IPS DF 6.9 (cell line): ENCODE measurements at places on chromosomes 6 and 20.

DNA sequence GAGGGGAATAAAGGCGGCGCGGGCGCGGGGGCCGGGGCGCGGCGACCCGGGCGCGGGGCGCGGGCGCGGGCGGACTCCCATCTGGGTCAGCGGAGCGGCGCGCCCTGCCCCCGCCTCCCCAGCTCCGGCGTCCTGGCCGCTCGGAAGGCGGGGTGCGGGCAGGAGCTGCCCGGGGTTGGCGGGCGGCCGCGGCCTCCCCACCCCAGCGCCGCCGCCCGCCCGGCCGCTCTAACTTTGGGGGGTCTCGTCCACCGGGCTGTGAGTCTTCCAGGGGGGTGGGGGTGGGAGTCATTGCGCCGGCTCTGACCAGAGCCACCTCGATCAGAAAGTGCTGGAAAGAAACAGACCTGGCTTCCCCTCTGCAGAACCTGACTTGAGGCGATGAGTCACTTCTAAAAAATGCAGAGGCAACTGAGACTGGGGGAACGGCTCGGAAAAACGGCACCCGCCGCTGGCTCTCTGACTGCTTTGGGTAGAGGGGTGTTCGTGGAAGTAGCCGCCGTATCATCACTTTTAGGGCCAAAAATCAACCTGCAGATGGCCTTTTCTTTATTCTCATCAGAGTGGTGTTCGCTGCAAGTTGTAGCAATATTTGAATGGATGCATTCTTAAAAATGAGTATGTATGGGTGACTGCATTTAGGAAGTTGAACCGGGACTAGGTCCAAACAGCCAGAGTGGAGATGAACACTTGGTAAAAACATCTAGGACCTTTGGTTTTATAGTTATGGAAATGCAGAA is 667 bp downstream of the CAP2 start:
- H3K4me1 ChIP-seq, result no peaks in the 10 kb centered on the region
- H3K36me3 ChIP-seq, result no peaks in the 10 kb centered on the region
- H3K27ac ChIP-seq, result no peak overlapping the region
- H3K4me3 ChIP-seq, result peak overlapping the region; percentile 66; the same call in 1 of the 2 replicates
- peaks cover 2% of the 10 kb centered on the region; the same call in 1 of the 2 replicates for H3K27me3 ChIP-seq
- DNase-seq, result peak; percentile 48

DNA sequence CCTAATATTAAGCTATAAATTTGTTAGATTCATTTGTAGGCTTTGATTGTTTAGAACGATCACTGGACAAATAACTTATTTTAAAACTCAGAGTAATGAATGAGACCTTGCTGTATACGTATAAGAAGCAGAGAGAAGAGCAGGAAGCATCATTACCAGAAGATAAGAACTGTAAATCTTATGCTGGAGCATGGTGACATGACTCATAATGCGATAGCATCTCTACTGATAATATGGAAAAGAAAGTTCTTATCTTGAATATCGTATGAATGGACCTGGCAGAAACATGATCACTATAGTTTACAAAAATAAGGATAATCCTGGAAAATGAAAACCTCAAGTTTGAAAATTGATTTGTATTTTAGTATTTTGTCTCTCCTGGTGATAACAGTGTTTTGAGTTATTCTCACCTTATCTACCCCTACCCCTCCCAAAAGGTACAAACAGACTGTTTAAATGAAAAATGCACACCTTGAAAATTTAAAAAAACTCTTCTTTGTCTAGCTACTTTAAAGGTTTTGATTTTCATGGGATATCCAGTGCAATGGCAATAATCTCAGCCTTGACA is 2.0 kb upstream of the ZSCAN26 start:
- H3K4me1 ChIP-seq, result no peaks in the 10 kb centered on the region
- H3K27ac ChIP-seq, result no peak overlapping the region
- H3K27me3 ChIP-seq, result no peaks in the 10 kb centered on the region
- DNase-seq, result no peak

DNA sequence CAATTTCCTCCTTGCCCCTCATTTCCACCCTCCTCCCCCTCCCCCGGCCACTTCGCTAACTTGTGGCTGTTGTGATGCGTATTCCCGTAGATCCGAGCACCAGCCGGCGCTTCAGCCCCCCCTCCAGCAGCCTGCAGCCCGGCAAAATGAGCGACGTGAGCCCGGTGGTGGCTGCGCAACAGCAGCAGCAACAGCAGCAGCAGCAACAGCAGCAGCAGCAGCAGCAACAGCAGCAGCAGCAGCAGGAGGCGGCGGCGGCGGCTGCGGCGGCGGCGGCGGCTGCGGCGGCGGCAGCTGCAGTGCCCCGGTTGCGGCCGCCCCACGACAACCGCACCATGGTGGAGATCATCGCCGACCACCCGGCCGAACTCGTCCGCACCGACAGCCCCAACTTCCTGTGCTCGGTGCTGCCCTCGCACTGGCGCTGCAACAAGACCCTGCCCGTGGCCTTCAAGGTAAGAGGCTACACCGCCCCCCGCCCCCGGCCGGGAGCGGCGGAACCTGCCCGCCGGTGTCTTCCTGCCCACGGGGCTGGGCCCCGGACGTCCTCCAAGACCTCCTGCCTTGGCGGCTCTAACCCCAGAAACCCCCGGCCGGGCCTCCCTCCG is 44.9 kb upstream of the SUPT3H start:
- H3K36me3 ChIP-seq, result no peaks in the 10 kb centered on the region
- no peak overlapping the region for H3K27ac ChIP-seq
- H3K4me1 ChIP-seq, result peaks cover 3% of the 10 kb centered on the region; the same call in 1 of the 2 replicates
- peaks cover 26% of the 10 kb centered on the region for H3K27me3 ChIP-seq

- H3K4me3 ChIP-seq, result no peak overlapping the region
- H3K4me1 ChIP-seq, result no peaks in the 10 kb centered on the region
- no peaks in the 10 kb centered on the region for H3K27me3 ChIP-seq
- H3K27ac ChIP-seq, result no peak overlapping the region
- H3K36me3 ChIP-seq, result no peaks in the 10 kb centered on the region
Observed at GRCh38 chr6:147578883-147579282, 70.4 kb downstream of the SAMD5 start.

- DNase-seq, result no peak
- H3K4me3 ChIP-seq, result peak within 1 kb of the TSS; percentile 62; the same call in 1 of the 2 replicates
- no peaks in the 10 kb centered on the region for H3K36me3 ChIP-seq
- no peak within 1 kb of the TSS for H3K27ac ChIP-seq
- H3K4me1 ChIP-seq, result peaks cover 10% of the 10 kb centered on the region
Observed at GRCh38 chr20:63830841-63831588, at the start of gene ZBTB46. ZBTB46 (minus strand) TSS chr20:63831264; CDS start chr20:63790757, 40,507 bp downstream.

DNA sequence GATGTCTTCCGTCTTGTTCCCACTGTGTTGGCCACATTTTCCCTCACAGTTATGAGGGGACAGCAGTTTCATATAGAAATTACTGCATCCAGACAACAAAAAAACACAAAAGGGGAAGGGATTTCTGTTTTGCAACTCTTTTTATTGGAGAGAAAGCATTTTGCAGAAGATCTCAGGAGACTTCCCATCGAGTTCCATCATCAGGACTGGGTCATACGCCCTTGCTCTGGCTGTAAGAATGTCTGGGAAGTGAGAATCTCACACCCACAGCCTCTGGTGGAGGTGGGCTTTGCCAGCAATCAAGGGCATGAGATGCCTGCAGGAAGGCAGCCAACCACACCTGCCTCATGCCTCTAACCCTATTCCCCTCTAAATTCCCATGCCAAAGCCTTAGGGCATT is 5.8 kb upstream of the IGF2R start:
- DNase-seq, result no peak
- H3K4me3 ChIP-seq, result no peak overlapping the region
- H3K36me3 ChIP-seq, result no peaks in the 10 kb centered on the region
- H3K4me1 ChIP-seq, result no peaks in the 10 kb centered on the region
- H3K27ac ChIP-seq, result no peak overlapping the region

GRCh38 chr6:166379800-166380199 is 2.9 kb downstream of the MPC1 start:
- H3K27ac ChIP-seq, result no peak overlapping the region
- peaks cover 2% of the 10 kb centered on the region; the same call in 1 of the 2 replicates for H3K4me1 ChIP-seq
- H3K27me3 ChIP-seq, result no peaks in the 10 kb centered on the region
- DNase-seq, result no peak

DNA sequence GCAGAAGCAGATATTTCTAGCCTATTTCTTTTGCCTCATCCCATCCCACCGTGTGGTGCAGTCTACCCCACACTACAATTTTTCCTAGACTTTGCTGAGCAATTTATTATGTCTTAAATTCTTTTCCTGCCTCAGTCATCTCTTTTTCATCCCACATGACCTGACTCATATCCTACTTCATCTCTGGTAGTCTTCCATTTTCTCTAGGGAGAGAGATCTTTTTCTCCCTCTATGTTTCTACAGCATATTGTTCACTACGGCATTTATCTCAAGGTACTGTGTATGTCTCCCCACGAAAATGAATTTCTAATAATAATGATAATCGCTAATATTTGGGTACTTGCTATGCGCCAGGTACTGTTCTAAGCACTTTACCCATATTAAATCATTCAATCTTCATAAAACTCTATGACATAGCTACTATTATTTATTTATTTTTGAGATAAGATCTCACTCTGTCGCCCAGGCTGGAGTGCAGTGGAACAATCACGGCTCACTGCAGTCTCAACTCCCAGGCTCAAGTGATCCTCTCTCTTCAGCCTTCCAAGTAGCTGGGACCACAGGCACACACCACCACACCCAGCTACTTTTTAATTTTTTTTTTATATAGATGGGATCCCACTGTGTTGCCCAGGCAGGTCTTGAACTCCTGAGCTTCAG is 15.6 kb downstream of the PDSS2 start:
- H3K4me3 ChIP-seq, result no peak overlapping the region
- H3K36me3 ChIP-seq, result no peaks in the 10 kb centered on the region
- no peaks in the 10 kb centered on the region for H3K4me1 ChIP-seq
- no peaks in the 10 kb centered on the region for H3K27me3 ChIP-seq
- H3K27ac ChIP-seq, result no peak overlapping the region

DNA sequence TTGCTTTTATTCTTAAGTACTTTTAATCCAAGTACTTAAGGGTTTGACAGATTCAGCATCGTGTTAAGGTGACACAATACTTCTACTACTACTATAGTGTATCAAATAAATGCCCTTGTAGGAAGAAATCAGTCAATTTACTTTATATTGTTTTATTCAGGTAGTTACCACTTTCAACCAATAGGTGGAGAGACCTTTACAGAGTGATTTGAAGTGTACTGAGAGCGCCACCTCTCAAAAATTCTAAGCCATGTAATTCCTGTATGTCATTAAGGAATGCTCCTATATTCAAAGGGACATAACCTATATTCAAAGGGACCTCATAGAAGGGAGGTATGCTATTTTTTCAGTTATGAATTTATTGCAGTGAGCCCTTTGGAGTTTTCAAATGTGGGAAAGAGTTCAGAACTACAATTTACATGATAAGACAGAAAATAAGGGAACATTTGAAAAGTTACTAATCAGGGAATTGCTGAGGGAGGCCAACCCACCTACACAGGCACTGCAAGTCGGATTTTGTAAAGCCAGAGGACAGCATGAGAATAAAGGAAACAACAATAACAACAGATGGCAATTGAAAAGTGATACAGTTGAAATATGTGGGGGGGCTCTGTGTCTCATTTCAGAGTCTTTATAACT is 955.6 kb downstream of the TBC1D32 start:
- H3K27me3 ChIP-seq, result no peaks in the 10 kb centered on the region
- no peak overlapping the region for H3K4me3 ChIP-seq
- no peak overlapping the region for H3K27ac ChIP-seq
- no peaks in the 10 kb centered on the region for H3K4me1 ChIP-seq

- H3K27me3 ChIP-seq, result no peaks in the 10 kb centered on the region
- peaks cover 6% of the 10 kb centered on the region; the same call in 1 of the 2 replicates for H3K4me1 ChIP-seq
- DNase-seq, result no peak
- H3K4me3 ChIP-seq, result no peak overlapping the region
Observed at GRCh38 chr6:132132422-132132821, 181.2 kb upstream of the CCN2 start.

- H3K4me1 ChIP-seq, result no peaks in the 10 kb centered on the region
- H3K4me3 ChIP-seq, result no peak overlapping the region
- no peaks in the 10 kb centered on the region for H3K27me3 ChIP-seq
- no peak overlapping the region for H3K27ac ChIP-seq
Observed at GRCh38 chr20:38308047-38308438, 4.1 kb downstream of the BPI start.

DNA sequence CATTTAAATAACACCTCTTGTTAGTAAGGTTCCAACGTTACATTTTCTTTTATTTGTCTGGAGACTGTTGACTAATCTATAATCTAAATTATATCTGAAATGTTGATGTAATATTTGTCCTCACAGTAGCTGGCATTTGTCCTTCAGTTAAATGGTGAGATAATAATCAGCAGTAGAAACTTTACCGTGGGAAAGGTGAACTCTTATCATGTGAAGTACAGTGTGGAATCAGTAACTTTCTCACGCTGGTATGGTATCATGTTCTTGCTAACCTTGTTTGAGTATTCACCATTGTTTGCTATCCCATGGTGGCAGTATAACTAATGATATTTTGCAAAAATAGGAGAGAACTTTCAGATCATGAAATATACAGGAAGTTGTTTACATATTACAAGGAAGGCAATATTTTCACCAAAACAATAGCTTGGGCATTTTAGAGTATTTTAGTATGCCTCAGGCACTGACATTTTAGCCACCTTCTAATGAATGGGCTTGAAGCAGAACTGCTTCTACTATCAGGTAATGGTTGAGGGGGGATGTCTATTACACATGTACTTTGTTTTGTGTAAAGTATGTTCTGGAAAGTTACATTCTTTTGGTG is 4.8 kb downstream of the GMNN start:
- H3K27ac ChIP-seq, result no peak overlapping the region
- peaks cover 5% of the 10 kb centered on the region; the same call in 1 of the 2 replicates for H3K36me3 ChIP-seq
- no peak for DNase-seq
- peaks cover 3% of the 10 kb centered on the region; the same call in 1 of the 2 replicates for H3K4me1 ChIP-seq

- DNase-seq, result no peak
- no peaks in the 10 kb centered on the region for H3K36me3 ChIP-seq
- no peak overlapping the region for H3K27ac ChIP-seq
- H3K4me3 ChIP-seq, result no peak overlapping the region
- H3K27me3 ChIP-seq, result no peaks in the 10 kb centered on the region
Observed at GRCh38 chr6:9499709-9500108, 915.2 kb downstream of the TFAP2A start.

DNA sequence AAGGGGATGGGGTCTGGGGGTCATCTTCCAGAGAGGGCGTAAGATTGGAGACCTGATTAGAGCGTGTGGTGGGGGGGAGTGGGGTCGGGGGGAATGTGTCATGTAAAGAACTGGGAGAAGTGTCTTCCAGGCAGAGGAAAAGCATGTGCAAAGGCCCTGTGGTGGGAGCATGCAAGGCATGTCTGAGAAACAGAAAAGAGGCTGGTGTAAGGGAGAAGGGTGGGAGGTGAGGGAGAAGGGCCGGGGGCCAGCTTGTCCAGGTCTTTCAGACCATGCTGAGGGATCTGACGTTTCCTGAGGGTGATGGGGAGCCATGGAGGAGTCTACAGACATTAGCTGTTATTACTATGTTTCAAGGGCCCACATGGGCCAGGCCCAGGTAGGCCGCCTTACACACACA is 30.4 kb upstream of the FKBP1A start:
- H3K27me3 ChIP-seq, result no peaks in the 10 kb centered on the region
- no peak overlapping the region for H3K27ac ChIP-seq
- DNase-seq, result no peak
- H3K4me1 ChIP-seq, result peaks cover 5% of the 10 kb centered on the region
- no peaks in the 10 kb centered on the region for H3K36me3 ChIP-seq

- H3K27ac ChIP-seq, result no peak overlapping the region
- no peaks in the 10 kb centered on the region for H3K4me1 ChIP-seq
- H3K27me3 ChIP-seq, result no peaks in the 10 kb centered on the region
- H3K4me3 ChIP-seq, result no peak overlapping the region
- DNase-seq, result no peak
Observed at GRCh38 chr6:34556493-34556892, 364 bp upstream of the SPDEF start.

- no peaks in the 10 kb centered on the region; the same call in 1 of the 2 replicates for H3K4me1 ChIP-seq
- DNase-seq, result no peak
- 0 out of 2 replicates have a peak, but pooled peaks cover 4% of the 10 kb centered on the region for H3K36me3 ChIP-seq
- H3K27me3 ChIP-seq, result no peaks in the 10 kb centered on the region
- H3K27ac ChIP-seq, result no peak overlapping the region
Observed at GRCh38 chr6:150620244-150620643, 20.6 kb downstream of the PLEKHG1 start.
